Ureter (tissue), 1 donor: ENCODE measurements at places on chromosomes 6 and 20. TPM values are rescaled to one million over a fixed set of nuclear protein-coding genes. Genes with fewer than 3 reads are reported as not detected.

DNA sequence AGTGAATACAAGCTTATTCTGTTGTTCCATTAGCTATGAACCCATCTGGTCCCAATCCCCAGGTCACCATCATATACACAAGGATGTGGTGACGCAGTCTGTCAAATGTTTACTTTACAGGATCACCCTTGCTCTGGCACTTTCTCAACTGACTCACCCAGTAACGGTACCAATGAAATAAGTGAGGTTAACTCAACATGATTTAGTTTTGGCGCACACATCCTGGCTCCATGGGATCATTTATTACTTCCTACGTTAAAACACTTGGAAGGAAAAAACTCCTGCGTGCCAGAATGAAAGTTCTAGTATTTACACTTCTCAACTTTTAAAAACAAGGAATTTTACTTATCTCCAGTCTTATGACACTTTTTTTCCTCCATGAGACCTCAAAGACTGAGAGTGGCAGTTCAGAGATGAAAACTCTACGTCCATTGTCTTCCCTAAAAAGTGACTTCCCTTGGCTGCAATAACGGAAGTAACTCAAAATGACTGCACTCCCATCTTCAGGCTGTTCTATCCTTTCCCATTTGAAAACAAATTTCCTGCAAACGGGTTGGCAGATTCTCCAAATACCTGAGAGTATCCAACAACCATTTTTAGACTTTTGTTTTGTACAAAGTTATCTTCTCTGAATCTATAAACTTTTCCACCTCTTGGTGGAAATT is 15.9 kb downstream of the AGPAT4 start:
- DNase-seq: no peak

The TBX18 gene
- total RNA-seq: 84.1 TPM

GRCh38 chr6:164962805-164963204 is 346.6 kb downstream of the C6orf118 start:
- DNase-seq: no peak

DNA sequence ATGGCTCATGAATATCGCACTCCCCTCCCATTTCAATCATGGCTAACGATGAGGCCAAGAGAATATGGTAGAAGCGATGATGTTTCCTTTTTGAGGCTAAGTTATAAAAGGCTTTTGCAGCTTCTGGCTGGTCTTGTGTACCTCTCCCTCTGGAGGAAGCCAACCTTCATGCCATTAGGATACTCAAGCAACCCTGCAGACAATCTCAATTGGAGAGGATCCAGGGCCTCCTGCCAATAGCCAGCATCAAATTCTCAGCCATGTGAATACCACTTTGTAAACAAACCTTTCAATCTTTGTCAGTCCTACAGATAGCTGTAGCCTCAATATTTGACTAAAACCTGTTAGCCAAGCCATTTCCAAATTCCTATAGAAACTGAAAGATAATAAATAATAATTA is 738.4 kb downstream of the KIF16B start:
- DNase-seq: no peak

The WFDC10B gene
- 1.9 TPM for total RNA-seq

The SLC22A3 gene
- 8.5 TPM for total RNA-seq

The C6orf120 gene
- 27.2 TPM for total RNA-seq

DNA sequence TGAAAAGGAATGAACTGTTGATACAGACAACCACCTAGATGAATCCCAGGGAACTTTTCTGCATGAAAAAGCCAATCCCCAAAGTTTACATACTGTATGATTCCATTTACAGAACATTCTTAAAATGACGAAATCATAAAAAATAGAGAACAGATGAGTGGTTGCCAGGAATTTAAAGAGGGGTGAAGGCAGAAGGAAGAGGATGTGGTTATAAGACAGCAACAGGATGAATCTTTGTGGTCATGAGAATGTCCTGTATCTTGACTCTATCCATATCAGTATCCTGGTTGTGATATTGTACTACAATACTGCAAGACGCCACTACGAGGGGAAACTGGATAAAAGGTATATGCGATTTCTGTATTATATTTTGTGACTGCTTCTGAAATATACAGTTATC is 70.1 kb upstream of the EMILIN3 start:
- no peak for DNase-seq

The PRDM13 gene
- total RNA-seq: not detected

The ROMO1 gene
- 97.1 TPM for total RNA-seq

GRCh38 chr20:5822569-5822968 is 72.4 kb downstream of the SHLD1 start:
- no peak for DNase-seq

DNA sequence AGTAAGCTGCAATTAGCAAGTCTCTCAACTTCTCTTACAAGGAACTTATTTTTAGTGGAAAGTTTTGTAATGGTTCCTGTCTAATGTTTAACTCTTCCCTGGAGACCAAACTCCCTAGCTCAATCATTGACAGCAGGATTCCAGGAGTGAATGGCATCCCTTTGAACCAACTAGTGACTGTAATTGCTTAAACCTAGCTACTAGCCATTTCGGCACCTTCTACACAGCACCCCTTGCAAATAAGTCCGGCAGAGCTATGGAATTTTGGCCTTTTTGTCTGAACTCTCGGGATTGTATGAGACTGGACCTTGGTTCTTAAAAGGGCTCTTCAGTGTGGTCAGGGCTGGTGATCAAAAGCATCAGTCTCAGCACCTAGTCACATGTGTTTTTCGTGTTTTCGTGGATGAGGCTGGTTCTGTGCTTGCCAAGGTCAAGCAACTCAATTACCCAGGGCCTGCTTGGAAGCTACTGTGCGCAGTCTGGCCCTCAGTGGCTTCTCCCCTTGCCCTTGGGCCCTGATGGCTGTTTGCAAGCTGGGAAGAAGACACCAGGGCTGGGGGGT is 135.3 kb upstream of the NEDD9 start:
- DNase-seq: no peak

The TGM6 gene
- total RNA-seq: not detected

GRCh38 chr6:20044883-20045282 is 167.4 kb downstream of the MBOAT1 start:
- DNase-seq: no peak

GRCh38 chr6:33490621-33491020 is 36.2 kb downstream of the ZBTB9 start:
- no peak for DNase-seq

The LKAAEAR1 gene
- not detected for total RNA-seq

GRCh38 chr6:109002051-109002697 is 92.5 kb downstream of the SESN1 start:
- DNase-seq: no peak

- DNase-seq: no peak
These were observed 47.1 kb downstream of the FHL5 start for GRCh38 chr6:96610019-96610418.

The CLPSL2 gene
- total RNA-seq: not detected

DNA sequence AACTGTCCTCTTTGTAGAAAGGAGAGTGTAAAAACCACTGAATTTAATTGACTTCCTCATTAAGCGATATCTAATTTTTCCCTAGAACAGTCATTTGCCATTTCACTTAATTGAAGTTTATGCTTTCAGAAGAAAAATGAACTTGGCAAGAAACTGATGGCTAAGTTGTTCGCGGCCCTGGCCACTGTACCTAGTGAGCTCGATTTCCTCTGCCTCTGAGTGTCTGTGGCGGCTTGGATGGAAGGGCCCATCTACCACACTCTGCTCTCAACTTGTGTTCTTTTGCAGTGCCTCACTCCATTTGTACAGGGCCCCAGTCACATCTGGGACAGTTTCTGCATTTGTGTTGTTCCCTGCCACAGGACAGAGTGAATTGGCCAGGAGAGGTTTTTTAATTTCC is 102.9 kb downstream of the BCAS1 start:
- no peak for DNase-seq

DNA sequence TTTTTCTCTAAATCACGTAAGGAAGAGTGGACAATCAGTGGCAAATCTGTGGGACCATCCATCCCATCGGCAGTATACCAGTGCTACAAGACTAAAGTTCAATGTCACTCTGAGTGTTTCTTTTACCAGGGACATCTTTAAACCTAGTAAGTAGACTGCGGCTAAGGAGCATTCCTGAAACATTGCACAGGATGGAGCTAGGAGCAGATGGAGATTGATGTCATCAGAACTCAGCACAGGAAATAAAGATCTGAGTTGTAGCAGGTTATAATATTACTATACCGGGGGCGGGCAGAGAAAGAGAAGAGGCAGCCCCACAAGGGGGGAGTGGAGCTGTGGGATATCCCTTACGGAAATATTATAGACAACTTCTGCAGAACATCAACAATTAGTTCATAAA is 162.1 kb downstream of the MTFR2 start:
- no peak for DNase-seq

DNA sequence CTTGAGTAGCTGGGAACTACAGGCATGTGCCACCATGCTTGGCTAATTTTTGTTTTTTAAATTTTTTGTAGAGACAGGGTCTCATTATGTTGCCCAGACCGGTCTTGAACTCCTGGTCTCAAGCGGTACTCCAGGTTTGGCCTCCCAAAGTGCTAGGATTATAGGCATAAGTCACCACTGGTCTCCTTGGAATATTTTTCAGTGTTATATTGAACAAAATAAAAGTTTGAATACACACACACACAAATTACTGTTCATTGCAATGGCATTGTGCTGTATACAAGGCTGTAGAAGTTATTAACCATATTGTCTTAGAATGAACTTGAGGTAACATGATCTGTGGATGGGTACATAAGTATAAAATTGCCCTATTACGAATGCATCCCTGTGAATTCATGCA is 166.1 kb downstream of the BCAS1 start:
- no peak for DNase-seq

The PAK5 gene
- total RNA-seq: 0.13 TPM

The CGA gene
- not detected for total RNA-seq

GRCh38 chr20:45823949-45824835 is 2.9 kb downstream of the TNNC2 start:
- no peak for DNase-seq

- DNase-seq: no peak
These were observed 465.9 kb downstream of the KIF16B start for GRCh38 chr20:16107172-16107870.

The PGC gene
- not detected for total RNA-seq
